ENCODE measurements at places on chromosomes 13 and 19.

GRCh38 chr13:46178821-46179220 is 3.2 kb downstream of the LCP1 start:
- no peak for DNase-seq

DNA sequence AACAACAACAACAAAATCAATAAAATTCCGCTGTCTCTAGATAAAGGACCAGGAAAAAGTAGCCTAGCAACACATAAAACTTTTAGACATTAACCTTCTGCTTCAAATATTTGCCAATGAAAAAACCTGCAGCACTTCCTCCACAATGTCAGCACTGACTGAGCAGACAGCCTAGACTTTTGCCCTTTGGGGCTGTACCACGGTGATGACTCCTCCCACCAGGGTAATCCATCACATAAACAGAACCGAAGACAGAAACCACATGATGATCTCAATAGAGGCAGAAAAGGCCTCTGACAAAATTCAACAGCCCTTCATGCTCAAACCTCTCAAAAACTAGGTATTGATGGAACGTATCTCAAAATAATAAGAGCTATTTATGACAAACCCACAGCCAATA is 30.2 kb upstream of the TRPC4 start:
- DNase-seq: no peak

DNA sequence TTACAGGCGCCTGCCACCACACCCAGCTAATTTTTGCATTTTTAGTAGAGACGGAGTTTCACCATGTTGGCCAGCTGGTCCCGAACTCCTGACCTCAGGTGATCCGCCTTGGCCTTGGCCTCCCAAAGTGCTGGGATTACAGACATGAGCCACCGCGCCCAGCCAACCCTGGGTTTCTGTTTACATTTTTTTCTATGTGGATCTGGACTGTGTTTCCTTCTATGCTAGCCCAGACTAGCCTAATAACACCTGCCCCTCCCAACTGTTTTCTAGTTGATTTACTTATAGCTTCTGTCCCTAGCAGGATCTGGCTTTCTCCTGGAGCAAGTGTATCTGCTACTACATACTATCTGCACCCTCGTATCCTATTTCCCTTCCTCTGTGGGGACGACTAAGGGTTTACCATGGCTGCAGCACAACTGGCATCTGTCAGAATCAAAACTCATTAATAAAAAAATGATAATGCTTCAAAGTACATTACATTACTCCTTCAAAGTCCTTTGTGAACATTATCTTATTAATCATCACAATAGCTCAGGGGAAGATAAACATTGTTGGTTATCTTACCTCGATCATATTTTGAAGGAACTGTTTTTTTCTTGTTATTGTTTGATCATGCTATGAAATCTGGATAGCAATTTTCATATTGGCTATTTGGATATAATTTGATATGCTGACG is 228.3 kb downstream of the KLF5 start:
- DNase-seq: no peak

- DNase-seq: no peak
These were observed 5.5 kb downstream of the SAFB2 start for GRCh38 chr19:5617080-5617479.

GRCh38 chr13:69092615-69093322 is 1014.9 kb upstream of the ATXN8OS start:
- no peak for DNase-seq

- DNase-seq: no peak
These were observed 3.1 kb downstream of the ZNF383 start for GRCh38 chr19:37221136-37221535.
